Umbilical cord (tissue), 2 donors: ENCODE measurements at places on chromosomes 1 and 21. TPM values are rescaled to one million over a fixed set of nuclear protein-coding genes. Genes with fewer than 3 reads are reported as not detected.

Gene BATF3
- total RNA-seq = 44.8 TPM

Gene ABCG1
- total RNA-seq = 6.5 TPM

Gene MYOC
- total RNA-seq = not detected

Gene GUCA2B
- total RNA-seq = not detected

Gene WDR64
- 1.7 TPM for total RNA-seq

Gene TEX38
- total RNA-seq = 4.3 TPM

Gene CATSPER4
- total RNA-seq = 1.7 TPM

- no peak for DNase-seq
These were observed 45.7 kb upstream of the ANGPTL1 start for GRCh38 chr1:178916448-178917174.

DNA sequence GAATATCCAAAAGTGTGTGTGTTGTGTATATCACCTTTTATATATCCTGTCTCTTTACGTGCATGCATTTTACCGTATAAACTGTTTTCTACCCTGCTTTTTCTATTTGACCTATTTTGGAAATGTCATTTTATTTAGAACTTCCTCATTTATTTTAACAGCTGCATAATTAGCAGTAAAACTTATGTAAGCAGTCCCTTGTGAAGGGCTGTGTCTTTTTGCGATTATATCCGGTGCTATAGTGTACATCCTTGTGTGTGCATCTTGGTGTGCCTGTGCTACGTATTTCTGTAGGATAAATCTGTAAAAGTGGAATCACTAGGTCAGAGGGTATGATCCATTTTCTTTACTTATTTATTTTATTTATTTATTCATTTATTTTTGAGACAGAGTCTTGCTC, 7.2 kb downstream of the LGALS8 start:
- no peak for DNase-seq

DNA sequence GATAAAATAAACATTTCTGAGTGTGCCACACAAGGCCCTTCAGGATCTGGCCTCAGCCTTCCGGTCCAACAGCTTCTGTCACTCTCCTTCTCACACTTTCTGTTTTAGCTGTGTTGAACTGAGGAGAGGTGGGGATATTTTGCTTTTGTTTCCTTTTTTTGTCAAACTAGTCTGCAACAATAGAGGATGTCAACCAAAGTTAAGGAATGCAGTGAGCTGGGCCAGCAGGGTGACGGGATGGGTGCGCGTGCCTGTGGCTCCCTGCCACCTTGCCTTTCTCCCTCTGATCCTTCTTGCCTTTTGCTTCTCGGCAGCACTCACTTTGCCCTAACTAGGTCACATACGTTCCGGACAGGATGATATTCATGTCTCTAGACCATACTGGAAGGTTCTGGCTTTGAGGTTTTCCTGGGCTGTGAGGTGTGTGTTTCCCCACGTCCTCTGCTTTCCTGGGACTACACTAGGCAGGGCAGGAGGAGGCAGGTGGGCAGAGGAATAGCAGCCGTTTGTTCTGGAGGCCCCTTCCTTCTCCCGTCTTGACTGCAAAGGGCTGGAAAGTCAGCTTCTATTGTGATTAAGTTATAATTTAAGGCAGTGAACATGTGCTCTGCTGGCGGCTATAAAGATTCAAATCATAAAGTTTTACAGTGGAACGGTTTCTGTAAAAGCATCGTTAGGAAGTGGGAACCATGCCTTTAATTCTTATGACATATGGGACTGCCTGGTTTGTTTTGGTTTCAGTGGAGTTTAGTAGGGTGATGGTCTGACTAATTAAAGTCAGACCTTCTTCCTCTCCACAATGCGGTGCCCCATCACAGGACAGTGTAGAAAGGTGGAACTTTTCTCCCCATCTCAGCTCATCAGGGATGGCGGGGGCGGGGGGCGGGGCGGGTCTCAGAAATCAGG, 67.8 kb downstream of the RNF220 start:
- no peak for DNase-seq

- no peak for DNase-seq
These were observed 165.4 kb upstream of the NBPF11 start for GRCh38 chr1:148317288-148317985.

DNA sequence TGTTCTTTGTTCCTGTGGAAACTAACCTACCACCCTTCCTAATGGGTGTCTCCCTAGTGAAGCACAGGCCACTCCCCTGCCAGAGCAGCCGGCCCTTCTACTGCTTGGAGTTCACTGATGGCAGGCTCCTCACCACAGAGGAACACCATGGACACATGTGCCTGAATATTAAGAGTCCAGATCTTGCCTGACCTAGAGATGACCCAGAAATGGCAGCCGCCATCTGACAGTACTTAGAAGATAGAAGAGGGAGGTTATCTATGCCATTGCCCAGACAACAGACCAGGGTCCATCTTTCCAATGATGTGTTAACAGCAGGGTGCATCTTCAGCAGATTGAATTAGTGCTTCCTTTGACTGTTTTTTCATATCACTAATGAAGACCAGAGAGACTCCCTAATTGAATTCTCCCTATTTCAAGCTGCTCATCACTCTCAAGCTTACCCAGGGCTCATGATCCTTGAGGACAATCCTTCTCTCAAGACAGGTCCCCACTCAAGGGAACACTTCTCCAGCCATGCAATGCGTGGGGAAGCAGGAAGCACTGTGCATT, 59.8 kb downstream of the PLEKHA6 start:
- no peak for DNase-seq

GRCh38 chr1:91282695-91283420, 121.8 kb downstream of the HFM1 start:
- DNase-seq = peak; percentile 73

- no peak for DNase-seq
These were observed 75.1 kb upstream of the NEGR1 start for GRCh38 chr1:72357411-72357810.

DNA sequence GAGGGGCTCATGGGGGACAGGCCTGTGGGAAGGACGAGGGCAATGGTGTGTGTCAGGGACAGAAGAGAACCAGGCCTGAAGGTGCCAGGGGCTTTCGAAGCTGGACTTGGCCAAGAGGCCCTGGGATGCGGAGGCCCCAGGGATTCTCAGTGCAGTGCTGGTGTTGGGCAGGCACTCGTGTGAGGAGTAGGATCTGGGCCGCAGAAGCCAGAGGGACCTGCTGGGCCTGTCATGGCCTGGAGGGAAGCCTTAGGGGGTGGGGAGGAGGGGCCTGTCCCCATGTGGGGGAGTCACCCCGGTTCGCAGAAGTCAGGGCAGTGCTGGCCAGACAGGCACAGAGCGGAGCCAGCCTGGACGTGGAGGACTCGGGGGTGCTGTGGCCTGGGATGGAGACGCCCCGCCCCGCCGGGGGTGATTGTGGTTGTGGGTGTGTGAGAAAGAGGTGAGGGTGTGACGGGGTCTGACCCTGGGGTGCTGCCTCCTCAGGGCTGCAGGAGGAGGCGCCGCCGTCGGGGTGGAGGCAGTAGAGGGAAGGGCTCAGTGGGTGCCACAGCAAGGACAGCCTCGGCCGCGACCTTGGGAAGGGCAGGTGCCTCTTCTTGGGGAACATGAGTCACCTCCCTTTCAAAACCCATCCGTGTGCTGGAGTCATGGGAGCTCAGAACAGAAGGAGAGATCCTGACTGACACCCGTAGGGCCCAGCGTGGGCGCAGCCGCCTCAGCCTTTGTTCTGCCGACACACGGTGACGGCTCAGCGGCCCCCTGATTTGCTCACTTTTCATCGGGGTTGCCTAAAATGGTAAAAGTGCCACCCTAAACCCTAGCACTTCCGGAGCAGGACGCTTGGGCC, 33.9 kb downstream of the FAAP20 start:
- DNase-seq = no peak

DNA sequence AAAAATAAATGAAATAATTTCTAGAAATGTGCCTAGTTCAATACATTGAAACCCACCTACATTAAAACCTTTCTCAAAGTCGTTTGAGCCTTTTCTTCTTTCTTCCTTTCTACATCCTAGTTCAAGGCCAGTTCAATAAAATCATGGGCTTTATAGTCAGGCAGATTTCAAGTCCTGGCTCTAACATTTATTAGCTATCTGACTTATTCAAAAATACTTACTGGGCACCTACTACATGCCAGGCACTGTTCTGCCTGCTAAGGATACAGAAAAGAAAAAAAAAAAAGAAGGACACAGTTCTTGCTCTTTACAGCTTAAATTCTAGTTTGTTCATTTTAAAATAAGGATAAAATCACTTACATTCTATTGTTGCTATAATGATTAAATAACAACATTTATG, 134.2 kb upstream of the FGGY start:
- DNase-seq = no peak

DNA sequence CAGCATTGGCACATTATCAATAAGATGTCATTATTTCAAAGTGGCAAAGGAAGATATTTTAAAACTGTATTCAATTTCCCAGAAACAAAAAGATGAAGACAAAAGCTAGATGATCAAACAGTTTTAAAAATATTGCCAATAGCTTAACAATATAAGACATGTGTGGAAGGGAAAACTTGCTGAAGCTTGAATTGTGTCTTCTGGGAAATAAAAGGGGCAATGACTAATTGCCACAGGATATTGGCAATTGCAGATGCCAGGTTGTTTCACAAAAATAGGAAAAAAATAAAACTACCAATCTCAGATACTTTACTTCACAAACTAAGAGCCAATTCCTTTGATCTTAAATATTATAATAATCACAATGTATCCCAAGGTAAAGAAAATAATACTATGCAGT, 679.8 kb upstream of the ADAMTS5 start:
- DNase-seq = no peak

- DNase-seq = peak; percentile 48
These were observed 105.9 kb downstream of the SIPA1L2 start for GRCh38 chr1:232524056-232524455.

DNA sequence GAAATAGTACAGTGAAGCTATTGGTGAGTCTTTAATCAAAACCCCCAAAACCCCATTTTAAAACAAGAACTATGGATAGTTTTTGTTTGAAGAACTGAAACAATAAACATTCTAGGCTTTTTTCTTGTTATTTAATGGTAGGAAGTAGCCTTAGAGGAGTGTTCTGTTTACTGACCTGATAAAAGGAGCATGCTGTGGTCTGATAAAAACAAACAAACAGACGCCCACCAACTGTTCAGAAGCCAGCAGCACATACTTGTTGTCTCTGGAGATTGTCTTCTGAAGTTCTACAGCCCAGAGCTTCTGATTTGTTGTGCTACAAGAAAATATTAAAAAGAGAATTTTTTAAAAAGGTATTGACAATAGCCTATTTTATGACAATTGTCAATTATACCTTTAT, 54.1 kb upstream of the CFAP298 start:
- no peak for DNase-seq

GRCh38 chr1:31416101-31416736, 3.2 kb downstream of the SERINC2 start:
- no peak for DNase-seq

- DNase-seq = no peak
These were observed 35.0 kb downstream of the ATP8B2 start for GRCh38 chr1:154360288-154360687.

- no peak for DNase-seq
These were observed 35.1 kb upstream of the ADGRL4 start for GRCh38 chr1:79041666-79042065.

DNA sequence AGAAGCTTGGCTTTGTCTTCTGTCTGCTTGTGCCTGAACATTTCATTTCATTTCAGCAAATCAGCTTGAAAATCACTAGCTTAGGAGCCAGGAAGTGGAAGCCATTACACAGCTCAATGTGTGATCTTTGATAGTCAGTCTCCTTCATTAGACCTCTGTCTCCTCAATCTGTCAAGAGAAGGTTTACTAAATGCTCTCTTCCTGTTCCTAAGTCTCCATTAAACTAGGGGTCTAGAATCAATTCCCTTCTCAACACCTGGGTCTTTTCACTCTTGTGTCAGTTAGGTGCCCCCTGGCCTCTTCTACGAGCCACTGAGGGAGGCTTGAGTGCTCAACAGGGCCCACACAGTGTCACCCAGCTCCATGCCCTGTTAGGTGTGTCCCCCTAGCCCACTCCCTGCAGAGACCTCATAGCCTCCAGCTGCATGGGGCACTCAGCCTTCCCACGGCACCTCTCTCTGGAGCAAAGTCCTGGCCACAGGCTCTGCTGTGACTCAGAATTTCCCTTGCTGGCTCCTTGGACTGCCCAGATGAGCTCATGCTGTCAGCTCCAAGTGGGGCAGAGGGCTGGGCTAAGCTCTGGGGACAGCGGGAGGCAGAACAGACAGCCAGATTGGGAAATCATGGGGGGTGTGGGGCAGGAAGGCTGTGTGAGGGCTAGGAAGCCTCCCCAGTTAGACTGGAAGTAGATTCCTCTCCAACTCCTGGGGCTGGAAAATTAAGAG, 115.7 kb upstream of the IPO9 start:
- peak; percentile 95 for DNase-seq

- DNase-seq = no peak
These were observed 883 bp downstream of the LAMTOR2 start for GRCh38 chr1:156055281-156056048.

DNA sequence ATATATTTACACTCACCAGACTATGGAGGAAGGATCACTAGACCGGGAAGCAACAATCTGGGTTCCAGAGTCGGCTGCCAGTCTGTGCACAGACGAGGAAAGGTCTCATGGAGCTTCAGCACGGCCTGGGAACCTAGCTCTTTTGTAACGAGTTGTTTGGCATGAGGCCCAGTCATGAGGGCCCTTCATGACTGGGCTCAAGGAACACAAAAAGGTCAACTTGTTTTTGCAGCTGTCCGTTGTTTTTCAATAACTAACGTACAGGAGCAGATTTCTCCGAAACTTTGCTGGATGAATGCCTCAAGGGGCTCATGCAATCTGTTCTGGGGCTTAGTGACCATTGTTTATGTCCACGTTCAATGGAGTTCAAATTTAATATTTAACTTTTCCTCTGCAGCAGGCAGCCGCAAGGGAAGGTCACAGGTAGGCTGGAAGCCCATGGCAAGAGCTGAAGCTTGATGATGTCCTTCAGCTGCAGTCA, 5.9 kb upstream of the STUM start:
- no peak for DNase-seq

GRCh38 chr1:46506470-46507219, 17.0 kb downstream of the DMBX1 start:
- no peak for DNase-seq

DNA sequence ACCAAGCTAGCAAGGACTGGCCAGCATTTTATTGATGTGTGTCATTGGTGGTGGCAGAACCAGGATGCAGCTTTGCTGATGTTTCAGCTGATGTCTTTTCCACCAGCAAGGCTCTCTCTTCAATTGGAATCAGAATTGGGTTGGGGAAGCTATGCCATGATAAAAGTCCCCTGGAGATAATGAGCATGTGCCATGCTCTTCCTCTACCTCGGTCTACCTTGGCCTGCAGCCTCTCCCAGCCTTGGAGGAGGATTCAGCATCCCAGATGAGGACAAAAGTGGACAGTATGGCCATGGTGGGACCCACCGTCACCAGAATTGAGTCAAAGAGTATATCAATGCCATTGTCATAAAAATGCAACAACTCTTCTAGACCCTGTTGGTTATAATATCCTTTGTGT, 8.6 kb downstream of the AVPR1B start:
- DNase-seq = no peak

- no peak for DNase-seq
These were observed 34.2 kb downstream of the IGFN1 start for GRCh38 chr1:201224666-201225370.

DNA sequence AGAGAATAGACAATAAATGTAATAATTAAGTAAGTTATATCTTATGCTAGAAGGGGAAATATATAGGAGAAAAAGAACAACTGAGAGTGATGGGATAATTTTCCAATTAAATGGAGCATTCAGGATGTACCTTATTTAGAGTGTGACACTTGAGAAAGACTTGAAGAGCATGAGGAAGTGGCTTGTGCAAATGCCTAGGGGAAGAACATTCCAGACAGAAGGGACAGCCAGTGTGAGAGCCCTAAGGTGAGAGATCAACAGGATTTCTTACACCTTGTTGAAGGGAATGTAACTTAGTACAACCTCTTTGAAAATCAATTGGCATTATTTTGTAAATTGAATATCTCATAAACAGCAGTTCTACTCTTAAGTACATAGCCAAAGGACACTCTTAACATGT, 28.8 kb upstream of the TSPAN2 start:
- no peak for DNase-seq
